ENCODE measurements at places on chromosomes 1 and 21.

DNA sequence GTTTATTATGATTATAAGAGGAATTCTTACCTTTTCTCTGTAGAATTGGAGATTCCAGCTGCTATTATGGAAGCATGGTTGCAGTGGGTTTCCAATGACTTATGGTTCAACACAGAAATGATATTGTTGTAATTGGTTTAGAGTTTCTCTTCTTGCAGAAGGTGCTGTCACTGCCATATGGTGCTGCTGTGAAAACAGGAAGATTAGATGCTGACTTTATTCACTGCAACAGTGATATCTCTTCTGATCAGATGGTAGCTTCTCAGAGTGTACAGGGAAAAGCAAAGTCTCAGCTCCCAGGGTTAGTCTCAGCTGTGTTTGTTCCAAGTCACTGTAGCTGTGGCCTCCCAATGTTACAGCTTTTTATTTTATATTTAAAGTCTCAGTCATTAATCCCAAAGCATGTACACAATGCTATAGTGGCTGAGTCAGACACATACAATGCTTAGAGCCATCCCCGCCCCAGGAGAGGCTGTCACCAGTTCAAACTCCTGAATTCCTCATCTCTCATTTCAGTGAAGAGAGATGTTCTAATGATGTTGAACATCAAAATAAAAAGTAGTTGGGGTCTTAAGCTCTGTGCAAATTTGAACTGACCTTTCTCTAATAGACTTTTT is 42.7 kb upstream of the RGS2 start:
- DNase-seq = no peak

DNA sequence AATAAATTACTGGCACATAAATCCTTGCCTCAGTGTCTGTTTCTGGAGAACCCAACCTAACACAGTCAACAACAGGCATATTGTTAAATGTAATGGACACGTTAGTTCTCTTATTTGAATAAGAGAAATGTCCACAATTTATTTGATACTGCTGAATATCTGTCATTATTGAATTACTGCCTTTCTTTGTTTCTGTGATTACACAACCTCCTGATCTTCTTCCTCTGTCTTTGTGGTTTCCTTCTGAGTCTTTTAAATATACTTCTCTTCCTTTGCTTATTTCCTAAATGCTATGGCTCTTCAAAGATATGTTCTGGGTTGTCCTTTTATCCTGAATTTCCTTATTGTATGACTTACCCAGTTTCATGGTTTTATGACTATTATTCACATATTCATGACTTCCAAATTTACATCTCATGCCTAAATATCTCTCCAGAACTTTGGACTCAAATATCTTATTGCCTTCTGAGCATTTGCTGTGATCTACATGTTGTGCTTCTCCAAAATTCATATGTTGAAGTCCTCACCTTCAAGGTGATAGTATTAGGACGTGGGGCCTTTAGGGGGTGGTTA is 39.9 kb downstream of the MSH4 start:
- no peak for DNase-seq

GRCh38 chr1:183419399-183419798 is 1.2 kb upstream of the NMNAT2 start:
- DNase-seq = no peak

DNA sequence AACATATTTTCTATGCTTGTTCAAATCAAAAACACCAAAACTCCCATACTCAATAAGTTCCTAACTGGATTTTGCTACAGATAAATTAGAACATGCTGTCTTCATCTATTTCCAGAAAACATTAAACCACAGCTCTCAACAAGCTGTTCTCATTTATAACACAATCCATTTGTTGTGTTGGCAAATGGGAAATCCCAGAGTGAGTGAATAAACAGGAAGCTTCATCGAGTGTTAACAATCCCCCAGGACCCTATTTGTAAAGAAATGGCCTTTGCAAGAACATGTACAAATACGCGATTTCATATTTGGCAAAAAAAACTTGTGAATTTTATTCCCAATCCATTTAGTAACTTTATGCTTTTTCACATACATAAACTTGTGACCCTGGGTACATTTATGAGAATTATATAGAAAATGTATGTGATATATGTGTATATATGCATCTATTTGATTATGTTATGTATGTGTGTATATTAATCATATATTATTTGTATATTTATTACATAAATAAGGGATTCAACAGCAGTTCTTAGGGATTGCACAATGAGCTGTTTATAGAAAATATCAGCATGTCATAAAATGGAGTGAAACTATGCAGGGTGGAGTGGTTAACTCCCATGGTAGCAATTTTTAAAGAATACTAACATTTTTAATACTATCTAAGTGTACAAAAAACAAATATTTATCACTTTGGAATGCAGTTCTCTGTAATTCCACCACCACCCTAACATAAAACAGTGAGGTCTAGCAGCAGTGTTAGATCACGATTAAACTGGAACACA is 160.0 kb downstream of the NEGR1 start:
- DNase-seq = no peak

DNA sequence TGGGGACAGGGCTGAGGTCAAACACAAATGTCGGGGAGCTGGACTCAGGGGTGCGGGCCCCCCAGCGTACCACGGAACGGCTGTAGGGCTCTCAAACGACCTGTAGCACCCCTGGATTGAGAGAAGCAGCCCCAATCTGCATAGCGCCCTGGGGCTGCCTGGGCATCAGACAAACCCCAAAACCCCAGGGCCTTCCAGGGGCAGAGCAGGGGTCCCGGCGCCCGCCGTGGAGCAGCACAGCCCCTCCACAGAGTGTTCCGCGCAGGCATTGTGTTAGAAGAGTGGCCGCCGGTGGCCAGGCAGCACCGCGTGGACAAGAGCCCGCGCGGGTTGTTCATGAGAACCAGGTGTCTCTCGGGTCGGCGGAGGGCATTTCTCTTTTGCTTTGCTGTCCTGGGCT is 64.2 kb upstream of the ARHGEF16 start:
- no peak for DNase-seq

- no peak for DNase-seq
These were observed 1.9 kb upstream of the IL19 start for GRCh38 chr1:206768472-206769303.

GRCh38 chr1:10865518-10866320 is 69.3 kb upstream of the CASZ1 start:
- no peak for DNase-seq

DNA sequence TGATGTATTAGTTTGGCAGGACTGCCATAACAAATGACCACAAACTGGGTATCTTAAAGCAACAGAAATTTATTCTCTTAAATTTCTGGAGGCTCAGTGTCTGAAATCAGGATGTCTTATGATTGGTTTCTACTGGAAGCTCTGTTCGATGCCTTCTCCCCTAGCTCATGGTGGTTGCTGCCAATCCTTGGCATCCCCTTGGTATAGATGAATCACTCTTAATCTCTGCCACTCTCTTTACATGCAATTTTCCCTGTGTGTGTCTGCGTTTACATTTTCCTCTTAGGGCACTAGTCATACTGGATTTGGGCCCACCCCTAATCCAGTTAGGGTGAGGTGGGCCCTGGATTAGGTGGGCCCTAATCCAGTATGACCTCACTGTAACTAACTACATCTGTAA is 54.7 kb upstream of the MPC2 start:
- DNase-seq = no peak

DNA sequence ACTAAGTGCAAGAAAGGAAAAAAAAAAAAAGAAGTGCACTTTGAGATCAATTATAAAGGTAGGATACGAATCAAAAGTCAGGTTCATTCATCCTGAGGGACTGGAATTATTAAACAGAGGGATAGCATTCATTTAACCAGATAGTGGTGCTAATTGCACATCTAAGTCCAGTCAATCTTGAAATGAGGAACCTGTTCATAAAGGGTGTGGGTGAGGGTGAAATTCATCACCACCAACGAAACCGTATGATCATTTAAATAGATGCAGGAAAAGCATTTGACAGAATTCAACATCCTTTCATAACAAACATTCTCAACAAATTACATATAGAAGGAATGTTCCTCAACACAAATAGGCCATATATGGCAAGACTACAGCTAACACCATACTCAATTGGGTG is 5.6 kb downstream of the CTSS start:
- DNase-seq = no peak
